ENCODE measurements at places on chromosomes 5 and 9.

GRCh38 chr5:127508644-127509373 is 8.6 kb upstream of the PRRC1 start:
- DNase-seq = no peak

GRCh38 chr5:115480271-115480670 is 64.3 kb downstream of the FEM1C start:
- DNase-seq = no peak

- no peak for DNase-seq
Observed at GRCh38 chr5:167579693-167580055, 711.8 kb upstream of the WWC1 start.

DNA sequence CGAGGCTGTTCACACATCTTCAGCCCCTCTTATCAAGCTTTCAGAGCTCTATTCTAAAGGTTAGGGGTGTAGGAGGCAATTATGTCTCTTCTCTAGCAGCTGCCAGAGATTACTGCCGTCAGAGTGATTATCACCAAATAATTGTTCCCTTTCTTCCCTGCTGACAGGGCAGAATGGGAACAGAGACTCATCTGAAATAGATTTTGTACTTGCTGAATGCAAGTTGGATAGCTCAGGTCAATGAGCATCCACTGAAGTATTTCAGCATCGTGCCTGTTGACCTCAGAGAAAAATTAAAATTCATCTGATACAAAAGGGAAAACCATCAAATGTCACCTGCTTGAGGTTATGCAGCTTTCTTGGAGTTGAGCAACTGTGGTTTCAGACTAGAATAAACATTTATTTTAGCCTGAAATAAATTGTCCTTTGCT is 213.7 kb upstream of the MAP3K1 start:
- no peak for DNase-seq

GRCh38 chr5:67476531-67476930 is 279.9 kb upstream of the CD180 start:
- no peak for DNase-seq

GRCh38 chr5:143842920-143843319 is 31.0 kb downstream of the HMHB1 start:
- DNase-seq = no peak

GRCh38 chr5:144503123-144503522 is 332.4 kb downstream of the KCTD16 start:
- no peak for DNase-seq

DNA sequence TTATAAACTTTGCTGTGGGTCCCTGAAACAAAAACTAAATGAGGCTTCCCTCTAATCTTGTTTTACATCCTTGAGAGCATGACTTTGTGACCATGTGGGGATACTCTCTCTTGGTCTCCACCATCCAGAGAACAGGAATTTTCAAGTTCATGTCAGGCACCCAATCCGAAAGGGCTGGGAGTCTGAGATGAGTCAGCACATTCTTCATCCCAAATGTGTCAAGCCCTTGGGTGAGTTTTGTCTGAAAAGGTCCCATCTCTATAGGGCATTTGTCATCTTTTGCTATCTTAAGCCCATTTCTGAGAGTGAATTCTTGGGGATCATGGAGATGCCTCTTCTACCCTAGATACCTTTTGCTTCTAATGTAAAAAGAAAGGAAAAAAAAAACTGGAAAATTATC is 26.9 kb upstream of the RAPGEF6 start:
- DNase-seq = no peak

GRCh38 chr5:90293931-90294330 is 115.6 kb downstream of the CETN3 start:
- no peak for DNase-seq

GRCh38 chr5:172707285-172708182 is 63.5 kb downstream of the DUSP1 start:
- no peak for DNase-seq

- DNase-seq = no peak
Observed at GRCh38 chr5:134223406-134224248, 2.2 kb downstream of the PPP2CA start.

DNA sequence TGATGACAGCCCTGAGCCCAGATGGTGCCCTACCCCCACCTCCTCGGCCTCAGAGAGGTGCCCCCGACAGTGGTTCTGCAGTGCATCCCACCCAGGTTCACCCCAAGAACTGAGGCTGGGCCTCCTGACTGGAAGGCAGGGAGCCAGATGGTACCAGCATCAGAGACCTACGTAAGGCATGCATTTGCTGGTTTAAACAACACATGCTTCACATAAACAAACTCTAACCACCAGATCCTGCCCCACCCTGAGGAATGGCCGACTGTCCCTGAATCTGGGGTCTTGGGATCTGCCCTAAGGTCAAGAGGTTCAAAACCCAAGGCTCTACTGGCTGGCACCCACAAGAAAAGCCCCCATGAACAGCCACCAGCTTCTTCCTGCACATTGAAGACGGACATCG is 73.3 kb downstream of the SECISBP2 start:
- DNase-seq = no peak

DNA sequence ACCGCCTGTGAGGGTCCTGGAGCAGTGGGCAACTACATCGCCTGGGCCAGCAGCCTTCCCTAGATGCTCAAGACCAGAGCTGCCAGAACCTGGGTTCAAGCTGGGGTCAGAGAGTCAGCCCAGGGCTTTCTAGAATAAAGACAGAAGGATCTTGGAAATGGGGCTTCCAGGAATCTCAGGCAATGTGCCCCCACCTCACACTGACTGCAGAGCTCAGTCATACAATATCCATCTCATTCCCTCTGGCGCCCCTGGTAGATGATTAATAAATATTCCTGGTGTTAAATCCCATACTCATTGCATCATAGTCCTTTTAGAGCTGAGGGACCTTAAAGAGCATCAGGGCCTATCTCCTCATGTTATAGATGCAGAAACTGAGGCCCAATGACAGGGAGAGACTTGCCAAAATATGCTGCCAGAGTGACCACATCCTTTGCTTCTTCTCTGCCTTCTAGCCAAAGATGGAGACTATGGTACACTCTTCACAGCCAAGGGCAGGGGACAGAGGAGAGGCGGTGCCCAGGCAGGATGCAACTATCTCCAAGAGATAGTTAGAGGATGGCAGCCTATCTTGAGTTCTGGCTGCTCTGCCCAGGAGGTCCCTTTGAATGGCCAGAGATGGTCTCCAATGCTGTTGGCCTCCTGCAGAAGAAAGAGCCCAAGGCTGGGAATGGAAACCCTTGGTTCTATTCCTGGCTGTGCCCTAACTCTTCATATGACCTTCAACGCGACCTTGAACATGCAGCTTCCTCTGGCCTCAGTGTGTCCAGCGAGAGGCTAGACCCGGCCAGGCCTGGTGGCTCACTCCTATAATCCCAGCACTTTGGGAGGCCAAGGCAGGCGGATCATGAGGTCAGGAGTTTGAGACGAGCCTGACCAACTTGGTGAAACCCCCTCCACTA is 36.2 kb upstream of the IL17B start:
- DNase-seq = no peak

DNA sequence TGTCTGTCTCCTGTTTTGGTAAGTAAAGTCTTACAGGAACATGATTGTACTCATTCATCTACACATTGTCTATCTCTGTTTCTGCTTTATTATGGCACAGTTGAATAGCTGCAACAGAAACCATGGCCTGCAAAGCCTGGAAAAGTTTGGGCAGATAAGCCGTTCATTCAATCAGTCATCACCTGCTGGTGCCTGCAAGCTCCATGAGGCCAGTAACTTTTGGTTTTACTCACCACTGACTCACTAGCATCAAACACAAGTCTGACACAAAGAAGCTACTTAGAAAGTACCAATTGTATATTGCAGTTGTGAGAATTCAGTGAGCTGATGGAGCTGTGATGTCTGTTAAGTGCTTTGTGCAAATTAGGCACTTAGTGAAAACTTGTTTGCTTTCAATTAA is 373.6 kb upstream of the SGCD start:
- no peak for DNase-seq

GRCh38 chr9:72506615-72507014 is 14.8 kb upstream of the TMC1 start:
- no peak for DNase-seq

- DNase-seq = no peak
Observed at GRCh38 chr5:71932655-71933338, 174.5 kb upstream of the MAP1B start.

- no peak for DNase-seq
Observed at GRCh38 chr9:77946969-77947620, 84.5 kb downstream of the GNAQ start.

DNA sequence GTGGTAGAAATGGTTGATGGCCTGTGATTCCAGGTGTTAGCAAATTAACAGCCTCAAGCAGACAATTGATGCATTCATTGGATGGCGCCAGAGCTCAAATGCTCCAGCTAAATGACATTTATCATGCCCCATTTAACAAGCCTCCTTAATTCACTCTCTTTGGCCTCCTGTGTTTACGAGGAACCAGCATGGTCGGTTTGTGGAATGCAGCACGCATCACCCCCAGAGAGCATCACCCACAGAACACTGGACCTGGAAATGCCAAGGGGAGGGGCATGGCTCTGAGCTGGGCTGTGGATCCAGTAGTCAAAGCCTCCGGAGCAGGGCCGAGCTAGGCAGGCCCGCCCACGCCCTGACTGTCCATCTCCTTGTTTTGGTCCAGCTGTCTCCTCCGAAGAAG is 434.0 kb downstream of the GADD45G start:
- no peak for DNase-seq

- no peak for DNase-seq
Observed at GRCh38 chr5:170560938-170561337, 57.1 kb downstream of the KCNIP1 start.

DNA sequence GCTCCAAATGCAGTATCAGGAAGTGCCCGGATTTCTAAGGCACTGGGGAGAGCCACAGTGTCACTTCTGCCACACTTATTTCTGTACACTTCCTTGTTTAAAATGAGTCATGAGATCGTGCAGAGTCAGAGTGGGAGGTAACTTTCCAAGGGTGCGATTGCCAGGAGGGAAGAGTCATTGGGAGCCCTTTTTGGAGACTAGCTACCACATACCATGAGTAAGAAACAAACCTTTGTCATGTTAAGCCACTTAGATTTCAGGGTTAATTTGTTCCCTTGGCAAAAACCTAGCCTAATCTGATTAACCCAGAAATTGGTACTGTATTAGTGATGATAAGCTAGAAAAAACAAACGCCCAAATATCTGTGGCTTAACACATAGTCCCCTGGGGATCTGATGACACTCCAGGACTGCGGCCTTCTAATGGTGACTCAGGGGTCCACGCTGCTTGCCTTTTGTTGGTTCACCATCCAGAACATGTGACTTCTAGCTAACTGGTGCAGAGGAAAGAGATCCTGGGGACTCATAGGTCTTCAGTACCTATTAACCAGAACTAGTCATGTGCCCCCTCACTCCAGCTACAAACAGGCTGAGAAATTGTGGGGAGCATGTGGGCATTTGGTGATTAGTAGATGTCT is 48.6 kb upstream of the TLE1 start:
- no peak for DNase-seq

GRCh38 chr9:109901201-109901600 is 121.2 kb downstream of the PALM2AKAP2 start:
- DNase-seq = no peak

DNA sequence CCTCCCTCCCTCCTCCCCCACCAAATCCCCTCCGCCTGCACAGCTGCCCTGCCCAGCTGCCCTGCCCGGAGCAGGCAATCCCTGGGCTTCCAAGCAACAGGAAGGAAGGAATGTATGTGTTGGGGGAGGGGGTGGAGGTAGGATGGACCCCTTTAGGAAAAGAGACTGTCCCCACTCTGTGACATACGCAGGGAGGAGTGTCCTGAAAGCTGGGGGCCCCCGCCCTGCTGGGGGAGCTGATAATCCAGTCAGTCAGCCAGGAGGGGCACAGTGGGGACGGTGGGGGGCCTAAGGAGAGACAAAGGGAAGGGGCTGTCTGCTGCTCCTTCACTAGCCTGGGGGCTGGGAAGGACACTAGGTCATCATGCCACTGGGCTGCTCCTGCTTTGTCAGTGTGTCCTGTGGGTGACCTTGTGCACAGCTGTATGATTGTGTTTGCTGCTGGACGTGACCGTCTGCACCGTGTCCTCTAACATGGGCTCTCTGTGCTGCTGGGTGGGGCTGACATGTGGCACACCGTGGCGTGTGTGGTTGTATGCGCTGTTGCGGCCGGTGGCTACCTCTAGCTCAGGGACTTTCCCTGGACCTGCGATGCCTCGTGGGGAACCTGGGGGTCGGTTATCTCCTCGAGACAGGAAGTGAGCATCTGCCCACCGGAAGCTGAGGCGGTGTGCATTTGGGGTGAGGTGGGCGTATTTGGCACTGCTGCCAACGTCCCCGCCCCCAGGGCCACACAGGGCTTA is 3.0 kb downstream of the N4BP3 start:
- DNase-seq = peak; percentile 48

DNA sequence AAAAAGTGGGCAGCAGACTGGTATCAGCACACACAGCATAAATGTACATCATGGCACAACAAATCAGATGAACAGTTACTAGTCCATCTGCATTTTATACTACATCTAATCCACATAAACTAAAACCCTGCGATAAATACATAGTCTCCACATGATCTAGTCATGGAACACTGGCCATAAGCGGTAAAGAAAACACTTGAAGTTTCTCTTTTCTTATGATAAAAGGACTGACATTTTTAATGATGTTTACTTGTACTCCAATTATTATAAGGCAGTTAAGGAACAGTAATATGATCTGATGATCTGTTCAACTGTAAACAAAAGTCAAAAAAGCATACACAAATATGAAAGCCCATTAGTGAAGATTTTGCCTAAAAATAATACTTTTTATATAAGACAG is 112.5 kb downstream of the MPDZ start:
- no peak for DNase-seq

GRCh38 chr9:14433351-14434157 is 119.6 kb upstream of the NFIB start:
- no peak for DNase-seq

GRCh38 chr5:177427919-177428573 is 1.6 kb downstream of the GRK6 start:
- DNase-seq = no peak

- DNase-seq = no peak
Observed at GRCh38 chr5:111950660-111951059, 193.7 kb upstream of the NREP start.

DNA sequence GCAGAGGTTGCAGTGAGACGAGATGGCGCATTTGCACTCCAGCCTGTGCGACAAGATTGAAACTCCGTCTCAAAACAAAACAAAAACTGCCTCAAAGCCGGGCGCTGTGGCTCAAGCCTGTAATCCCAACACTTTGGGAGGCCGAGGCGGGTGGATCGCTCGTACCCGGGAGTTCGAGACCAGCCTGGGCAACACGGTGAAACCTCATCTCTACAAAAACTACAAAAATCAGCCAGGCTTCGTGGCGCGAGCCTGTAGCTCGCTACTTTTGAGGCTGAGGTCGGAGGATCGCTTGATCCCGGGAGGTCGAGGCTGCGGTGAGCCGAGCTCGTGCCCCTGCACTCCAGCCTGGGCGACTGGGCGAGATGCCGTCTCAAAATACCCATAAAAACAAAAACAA is 988 bp downstream of the GFM2 start:
- no peak for DNase-seq

DNA sequence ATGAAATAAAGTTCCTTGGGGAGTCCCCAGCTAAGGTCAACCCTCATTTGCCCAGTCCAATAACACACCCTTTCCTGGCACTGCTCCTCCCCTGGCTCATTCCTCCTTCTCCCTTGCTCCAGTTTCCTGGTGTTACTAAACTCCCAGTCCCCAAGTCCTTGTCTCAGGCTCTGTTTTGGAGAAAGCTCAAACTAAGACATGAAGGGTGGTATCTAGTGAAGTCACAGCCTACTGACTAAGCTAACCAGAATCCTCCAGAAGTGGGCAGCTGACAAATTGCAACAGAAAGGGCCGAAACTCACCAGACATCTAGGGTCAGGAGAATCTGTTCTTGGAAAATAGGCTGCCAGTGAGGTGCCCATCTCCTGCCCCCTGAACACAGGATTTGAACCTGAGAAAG is 118.7 kb upstream of the NEK6 start:
- no peak for DNase-seq

All from activated T-helper 1 cell treated with anti-CD3 and anti-CD28 coated beads, Interleukin-2, amount 50 U/mL, for 16 hours (primary cell).